ENCODE measurements at places on chromosomes 13 and 19.

DNA sequence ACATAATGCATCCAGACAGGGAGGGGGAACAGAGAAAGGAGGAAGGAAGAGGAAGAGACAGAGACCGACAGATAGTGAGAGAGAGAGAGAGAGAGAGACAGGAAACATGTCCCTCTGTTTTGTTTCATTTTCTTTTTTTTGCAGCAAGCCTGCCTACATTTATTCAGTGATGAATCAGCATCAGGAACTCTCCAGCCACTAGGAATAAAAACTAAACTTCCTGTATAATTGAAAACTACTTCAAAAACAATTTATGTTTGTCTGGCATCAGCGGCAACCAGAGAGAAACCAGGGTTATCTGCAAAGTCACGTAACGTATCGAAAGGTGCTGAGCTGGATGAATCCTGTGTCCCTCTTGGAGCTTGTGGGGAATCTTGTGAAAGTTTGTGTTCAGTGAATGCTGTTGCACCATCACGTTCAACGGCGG, 148.6 kb upstream of the SOX21 start:
- DNase-seq = no peak

GRCh38 chr13:78572459-78572858, 30.9 kb downstream of the POU4F1 start:
- no peak for DNase-seq

DNA sequence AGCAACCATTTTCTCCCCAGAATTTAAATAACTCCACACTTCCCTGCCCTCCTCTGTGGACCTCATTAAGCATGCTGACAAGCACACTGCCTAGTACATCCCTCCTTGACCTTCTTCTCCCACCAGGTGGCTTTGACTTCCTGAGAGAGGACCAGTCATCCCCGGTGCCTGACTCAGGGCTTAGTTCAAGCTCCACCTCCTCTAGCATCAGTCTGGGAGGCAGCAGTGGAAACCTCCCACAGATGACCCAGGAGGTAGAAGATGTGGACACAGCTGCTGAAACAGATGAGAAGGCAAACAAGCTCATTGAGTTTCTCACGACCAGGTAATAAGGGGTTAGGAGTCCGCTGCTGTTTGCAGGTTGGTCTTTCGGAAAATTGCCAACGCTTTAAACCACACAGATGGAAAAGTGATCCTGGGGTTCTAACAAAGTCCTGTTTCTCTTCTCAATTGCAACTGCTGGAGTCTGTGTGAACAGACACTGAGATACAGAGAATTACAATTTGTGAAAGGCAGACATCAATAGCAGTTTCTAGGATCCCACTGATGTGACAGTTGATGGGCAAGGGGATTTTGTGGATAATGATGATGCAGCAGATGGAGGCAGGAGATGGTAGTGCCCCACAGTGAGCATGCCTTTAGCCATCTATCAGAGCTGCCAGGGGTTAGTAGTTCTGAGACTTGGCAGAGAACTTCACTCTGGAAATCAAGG, 86.7 kb downstream of the ZAR1L start:
- DNase-seq = no peak

DNA sequence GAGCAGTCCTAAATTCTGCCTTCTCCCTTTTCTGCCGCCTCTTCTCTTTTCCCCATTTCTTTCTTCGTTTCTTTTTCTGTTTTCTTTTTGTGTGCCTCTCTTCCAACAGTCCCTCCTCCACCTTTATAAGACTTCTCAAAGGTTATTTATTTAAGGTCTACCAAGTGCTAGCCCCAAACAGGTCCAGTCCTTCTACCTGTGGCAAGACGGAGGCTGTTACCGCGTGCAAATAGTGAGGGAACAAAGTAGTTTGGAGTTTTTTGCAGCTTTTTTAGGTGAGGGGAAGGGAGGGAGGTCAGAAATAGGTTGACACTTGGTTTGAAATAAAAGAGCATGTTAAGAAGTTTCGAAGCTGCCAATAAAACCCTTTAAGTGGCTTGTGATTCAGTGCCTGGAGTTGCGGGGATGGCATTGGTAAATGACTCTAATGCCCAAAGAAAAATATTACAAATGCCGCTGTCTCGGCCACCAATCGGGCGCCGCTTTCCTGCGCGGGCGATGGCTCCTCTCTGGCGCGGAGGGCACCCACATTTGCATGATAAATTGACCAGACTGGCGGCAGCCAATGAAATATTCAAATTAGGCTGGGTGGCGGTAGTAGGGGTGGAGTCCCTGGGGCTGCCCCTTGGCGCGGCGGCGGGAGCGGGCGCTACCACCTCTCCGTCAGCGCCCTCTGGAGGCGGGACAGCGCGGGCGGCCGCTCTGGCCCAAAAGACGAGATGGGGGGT, 7.5 kb upstream of the TSHZ3 start:
- DNase-seq = no peak

DNA sequence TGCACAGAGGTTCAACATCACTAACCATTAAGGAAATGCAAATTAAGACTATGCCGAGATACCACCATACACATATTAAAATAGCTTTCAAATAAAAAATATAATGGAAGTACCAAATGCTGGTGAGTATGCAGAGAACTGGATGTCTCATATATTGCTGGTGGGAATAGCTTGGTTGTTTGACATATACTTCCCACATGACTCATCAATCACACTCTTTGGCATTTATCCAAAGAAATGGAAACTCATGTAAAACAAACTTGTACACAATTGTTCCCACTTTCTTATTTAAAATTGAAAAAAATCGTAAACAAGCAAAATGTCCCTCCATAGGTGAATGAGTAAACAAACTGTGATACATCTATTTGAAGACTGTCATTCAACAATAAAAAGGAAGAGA, 982.6 kb upstream of the ATXN8OS start:
- DNase-seq = no peak

All from activated CD8-positive, alpha-beta memory T cell treated with anti-CD3 and anti-CD28 coated beads for 1 hour (primary cell).